ENCODE measurements at places on chromosomes 5 and 9.

- DNase-seq, result no peak
Observed at GRCh38 chr5:18119156-18119785, 485.0 kb downstream of the TAF11L14 start.

- peak; percentile 62 for DNase-seq
Observed at GRCh38 chr9:124696101-124696500, 75.0 kb downstream of the NR6A1 start.

DNA sequence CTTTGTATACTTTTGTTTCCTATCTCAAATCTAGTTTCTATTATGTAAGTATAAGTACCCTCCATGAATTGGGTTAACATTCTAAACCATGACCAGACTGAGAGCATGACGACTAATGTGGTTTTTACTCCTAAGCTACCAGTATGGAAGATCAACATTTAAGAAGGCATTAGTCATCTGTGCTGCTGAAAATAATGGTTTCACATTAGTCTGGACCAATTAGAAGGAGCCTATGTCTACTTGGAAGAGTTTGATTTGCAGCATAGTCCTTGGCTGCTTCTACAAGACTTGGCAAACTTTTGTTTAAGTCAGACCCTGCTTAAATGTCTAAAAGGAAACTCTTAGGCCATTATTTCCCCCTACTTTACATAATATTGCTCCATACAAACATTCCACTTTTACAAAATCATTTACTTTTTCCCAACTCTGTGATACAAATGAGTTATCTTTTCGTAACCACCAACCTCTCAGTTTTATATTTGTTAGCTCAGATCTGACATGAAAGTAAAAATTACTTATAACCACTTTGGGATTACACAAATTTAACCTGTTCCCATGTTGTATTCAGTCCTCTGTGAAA is 186.7 kb downstream of the COMMD10 start:
- no peak for DNase-seq

DNA sequence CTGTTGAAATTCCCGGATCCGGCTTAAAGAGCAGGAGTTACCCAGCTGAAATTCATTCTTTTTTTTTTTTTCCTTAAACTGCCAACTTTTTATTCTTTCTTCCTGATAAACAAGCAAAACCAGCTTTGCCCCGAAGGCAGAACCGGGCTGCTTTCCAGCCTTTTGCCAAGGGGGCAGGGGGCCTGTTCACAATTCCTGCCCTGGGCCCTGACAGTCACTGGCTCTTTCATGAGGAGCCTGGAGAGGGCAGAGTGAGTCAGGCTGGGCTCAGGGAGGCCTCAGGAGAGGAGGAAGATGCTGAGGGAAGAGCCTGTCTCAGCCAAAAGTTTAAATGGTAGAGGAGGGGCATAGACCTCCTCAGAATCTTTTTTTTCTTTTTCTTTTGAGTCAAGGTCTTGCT is 4.8 kb downstream of the GLIPR2 start:
- peak; percentile 61 for DNase-seq

DNA sequence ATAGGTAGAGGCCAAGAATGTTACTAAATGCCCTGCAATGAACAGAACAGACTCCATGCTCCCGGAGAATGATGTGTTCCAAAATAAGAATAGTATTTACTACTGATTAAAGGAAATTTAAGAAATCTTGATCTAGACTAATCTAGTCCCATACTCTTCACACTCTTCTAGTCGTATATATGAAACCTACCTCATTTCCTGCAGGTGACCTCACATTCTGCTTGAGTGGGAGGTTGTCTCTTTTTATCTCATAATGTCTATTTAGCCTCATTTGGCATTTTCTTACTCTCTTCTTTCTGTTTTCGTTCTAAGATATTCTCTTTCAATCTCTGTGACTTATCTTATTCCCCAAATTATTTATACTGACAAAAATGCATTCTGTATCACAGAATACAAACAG is 9.2 kb upstream of the SHOC1 start:
- DNase-seq, result no peak

- DNase-seq, result peak; percentile 14
Observed at GRCh38 chr5:137933491-137933911, 44.2 kb downstream of the PKD2L2 start.

DNA sequence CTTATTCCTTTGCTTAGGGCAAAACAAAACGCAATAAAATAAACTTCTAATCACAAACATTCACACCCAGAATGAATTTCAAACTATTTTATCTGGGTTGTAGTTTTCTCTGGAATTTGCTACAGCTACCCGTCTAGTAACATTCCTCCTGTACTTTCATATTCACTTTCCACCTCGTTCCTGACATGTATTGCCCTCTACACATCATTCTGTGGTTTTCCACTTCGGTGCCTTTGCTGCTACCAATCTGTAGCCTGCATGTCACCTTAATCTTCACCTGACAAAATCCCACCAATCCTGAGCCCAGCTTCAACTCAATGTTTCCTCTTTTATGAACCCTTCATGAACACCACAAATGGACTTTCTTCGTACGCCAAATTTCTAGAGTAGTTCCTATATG is 694.1 kb upstream of the C9orf72 start:
- no peak for DNase-seq

- no peak for DNase-seq
Observed at GRCh38 chr5:113215401-113216060, 219.3 kb downstream of the TSSK1B start.

GRCh38 chr9:82363682-82364081 is 375.1 kb downstream of the SPATA31D1 start:
- no peak for DNase-seq

- no peak for DNase-seq
Observed at GRCh38 chr9:1709347-1709746, 305.8 kb upstream of the SMARCA2 start.

- DNase-seq, result peak; percentile 25
Observed at GRCh38 chr5:136192015-136192525, 892 bp downstream of the SMIM32 start.

DNA sequence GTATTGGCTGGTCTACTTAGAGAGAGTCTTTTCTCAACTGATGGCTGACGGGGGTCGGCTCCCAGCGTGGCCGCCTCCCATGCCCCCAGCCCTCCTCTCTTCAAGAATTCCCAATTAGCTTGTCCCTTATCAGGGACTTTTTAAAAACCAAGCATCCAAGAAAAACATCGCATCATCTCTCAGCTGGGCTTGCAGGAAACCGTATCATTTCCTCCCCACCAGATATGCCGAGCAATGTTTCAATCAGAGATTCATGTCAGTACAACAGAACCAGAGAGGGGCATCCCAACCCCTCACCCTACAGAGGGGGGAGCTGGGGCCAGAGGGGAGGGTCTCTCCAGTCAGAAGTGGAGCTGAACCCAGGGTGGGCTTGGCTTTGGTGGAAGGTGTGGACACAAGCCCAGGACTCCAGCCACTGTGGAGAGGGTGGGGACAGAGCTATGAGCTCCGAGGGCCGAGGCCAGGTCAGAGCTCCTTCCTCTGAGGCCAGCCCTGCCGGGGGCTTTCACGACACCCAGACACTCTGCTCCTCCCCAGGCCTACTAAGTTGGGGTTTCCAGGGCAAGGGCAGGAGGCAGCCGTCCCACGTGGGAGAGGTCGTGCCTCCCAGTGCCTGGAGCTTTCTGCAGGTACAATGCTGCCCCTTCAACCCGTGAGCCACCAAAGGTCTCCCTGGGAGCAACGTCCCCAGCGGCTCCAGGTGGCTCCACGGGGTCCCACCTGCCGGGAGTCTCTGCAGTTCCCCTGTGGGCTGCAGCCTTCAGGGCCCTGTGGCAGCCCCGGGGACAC is 39.0 kb upstream of the TMEM250 start:
- no peak for DNase-seq

- no peak for DNase-seq
Observed at GRCh38 chr5:142831009-142831383, 60.8 kb downstream of the ARHGAP26 start.

DNA sequence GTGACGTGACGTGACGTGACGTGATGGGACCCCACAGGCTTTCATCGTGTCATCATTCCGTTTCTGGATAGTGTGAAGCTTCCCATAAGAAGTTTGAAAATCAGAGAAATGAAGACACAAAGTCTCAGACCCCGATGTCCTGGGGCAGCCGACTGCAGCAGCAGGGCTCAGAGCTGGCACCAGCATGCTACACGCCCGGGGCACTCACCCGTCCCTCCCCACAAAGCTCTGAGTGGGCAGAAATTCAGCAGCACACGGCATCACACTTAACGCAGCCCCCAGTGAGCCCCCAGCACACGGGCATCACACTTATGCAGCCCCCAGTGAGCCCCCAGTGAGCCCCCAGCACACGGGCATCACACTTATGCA is 42.2 kb downstream of the SLC12A7 start:
- no peak for DNase-seq

DNA sequence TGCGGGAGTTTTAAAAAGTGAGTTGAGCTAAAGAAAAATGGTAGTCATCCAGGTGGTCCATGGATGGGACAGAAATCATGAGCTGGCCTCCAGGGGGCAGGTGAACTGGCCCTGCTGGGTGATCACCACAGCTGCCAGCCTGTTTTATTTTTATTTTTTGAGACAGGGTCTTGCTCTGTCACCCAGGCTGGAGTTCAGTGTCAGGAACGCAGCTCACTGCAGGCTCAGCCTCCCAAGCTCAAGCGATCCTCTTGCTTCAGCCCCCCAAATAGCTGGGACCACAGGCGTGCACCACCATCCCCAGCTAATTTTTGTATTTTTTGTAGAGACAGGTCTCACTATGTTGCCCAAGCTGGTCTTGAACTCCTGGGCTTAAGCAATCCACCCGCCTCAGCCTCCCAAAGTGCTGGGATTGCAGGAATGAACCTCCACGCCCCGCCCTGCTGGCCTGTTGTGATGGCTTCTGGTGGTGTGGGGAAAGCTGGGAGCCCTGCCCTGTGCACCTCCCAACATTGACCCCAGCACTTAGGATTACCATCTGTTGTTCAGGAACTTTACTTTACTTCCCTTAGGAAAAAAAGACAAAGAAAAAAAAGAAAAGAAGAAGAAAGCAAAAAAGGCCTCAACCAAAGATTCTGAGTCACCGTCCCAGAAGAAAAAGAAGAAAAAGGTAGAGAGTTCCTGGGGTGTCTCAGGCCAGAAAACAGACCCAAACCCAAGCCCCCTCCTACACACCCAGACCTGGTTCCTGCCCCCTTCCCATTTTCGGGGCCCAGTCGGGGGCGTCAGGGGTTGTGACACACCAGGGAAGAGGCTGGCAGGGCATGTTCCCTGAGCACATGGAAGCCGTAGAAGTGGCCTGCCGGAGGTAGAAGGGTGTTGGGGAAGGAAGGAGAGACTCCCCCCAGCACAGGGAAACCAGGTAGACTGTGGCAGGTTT is 14.7 kb downstream of the CD74 start:
- DNase-seq, result no peak

- peak; percentile 55 for DNase-seq
Observed at GRCh38 chr5:9054821-9055589, 490.9 kb downstream of the SEMA5A start.

GRCh38 chr5:90690307-90690706 is 131.7 kb downstream of the ADGRV1 start:
- DNase-seq, result no peak

DNA sequence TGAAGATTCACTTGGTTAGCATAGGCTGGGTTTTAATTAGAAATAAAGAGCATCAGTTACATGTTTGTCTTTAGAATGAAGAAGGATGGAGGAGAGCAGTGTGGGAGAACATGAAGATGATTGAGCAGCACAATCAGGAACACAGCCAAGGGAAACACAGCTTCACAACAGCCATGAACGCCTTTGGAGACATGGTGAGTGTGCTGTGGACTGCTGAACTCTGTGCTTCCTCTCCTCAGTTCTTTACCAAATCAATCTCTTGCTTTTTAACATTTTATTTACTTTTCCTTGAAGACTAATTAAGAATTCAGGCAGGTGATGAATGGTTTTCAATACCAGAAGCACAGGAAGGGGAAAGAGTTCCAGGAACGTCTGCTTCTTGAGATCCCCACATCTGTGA is 38.2 kb upstream of the SPATA31E1 start:
- no peak for DNase-seq

DNA sequence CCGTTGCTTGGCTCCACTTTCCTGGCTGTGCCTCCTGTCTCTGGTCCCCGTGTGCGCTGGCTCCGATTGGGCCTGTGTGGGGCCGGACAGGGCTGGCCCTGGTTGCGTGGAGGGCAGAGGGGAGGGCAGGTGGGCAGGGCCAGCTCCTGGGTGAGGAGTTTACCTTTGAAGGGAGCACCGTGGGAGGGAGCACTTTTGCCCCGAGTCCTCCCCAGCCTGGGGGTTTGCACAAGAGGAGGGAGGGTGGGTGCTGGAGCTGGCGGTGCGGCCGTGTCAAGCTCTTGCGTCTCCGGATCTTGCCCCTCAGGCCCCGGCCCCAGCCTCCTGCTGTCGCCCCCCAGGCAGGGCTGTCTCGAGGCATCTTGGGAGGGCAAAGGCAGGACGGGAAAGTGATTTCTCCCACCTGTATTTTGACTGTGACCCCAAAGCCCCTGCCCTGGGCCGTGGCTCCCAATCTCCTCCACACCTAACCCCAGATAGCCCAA is 48.3 kb upstream of the EXOC3 start:
- DNase-seq, result no peak

- no peak for DNase-seq
Observed at GRCh38 chr9:109242741-109243140, 75.7 kb upstream of the FRRS1L start.

GRCh38 chr5:65779643-65780042 is 57.6 kb downstream of the NLN start:
- DNase-seq, result no peak

DNA sequence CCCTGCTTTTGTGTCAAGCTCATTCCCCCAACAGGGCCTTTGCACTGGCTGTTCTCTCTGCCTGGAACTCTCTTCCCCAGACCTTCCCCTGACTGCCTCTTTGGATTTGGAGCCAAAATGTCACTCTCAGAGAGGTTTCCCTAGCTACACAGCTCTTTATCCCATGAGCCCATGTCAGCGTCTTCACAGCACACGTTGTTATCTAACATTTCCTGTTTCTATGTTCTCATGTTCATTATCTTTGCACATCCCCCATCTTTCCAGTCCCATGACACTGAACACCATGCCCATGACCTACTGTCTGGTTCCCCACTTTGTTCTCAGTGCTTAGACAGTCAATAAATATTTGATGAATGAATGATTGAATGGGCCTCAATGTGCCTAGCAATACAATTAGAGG is 26.3 kb upstream of the ARSI start:
- DNase-seq, result no peak

GRCh38 chr9:7125231-7125630 is 367.5 kb downstream of the KDM4C start:
- no peak for DNase-seq

GRCh38 chr5:7927466-7928375 is 58.8 kb downstream of the MTRR start:
- peak; percentile 77 for DNase-seq

GRCh38 chr5:60338846-60339245 is 361.1 kb downstream of the DEPDC1B start:
- no peak for DNase-seq

- no peak for DNase-seq
Observed at GRCh38 chr5:135491552-135492318, 39.6 kb upstream of the TIFAB start.

DNA sequence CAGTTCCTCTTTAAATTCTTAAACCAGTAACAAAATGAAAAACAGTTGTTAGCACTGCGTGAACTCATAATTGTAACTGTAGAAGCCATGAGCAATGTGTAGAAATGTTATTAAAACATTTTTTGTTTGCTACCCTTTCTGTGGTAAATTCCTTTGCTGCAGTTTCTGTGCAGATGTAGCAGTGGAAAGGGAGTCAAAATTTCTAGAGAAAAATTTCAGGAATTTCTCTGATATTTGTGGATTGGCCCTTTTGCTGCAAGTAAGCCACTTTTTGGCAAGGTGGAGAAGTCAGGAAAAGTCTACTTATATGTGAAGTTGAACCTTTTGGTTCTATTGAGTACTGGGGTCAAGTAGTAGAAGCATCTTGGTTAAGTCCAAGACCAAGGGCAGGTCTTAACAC is 10.1 kb downstream of the FBXL7 start:
- DNase-seq, result peak; percentile 81

All from adipocyte (in vitro differentiated cells).